ENCODE measurements at places on chromosomes 16 and 17. TPM values are rescaled to one million over a fixed set of nuclear protein-coding genes. Genes with fewer than 3 reads are reported as not detected.

- H3K4me3 ChIP-seq: no peak overlapping the region
- H3K27me3 ChIP-seq: no peaks in the 10 kb centered on the region
- no peak overlapping the region for H3K27ac ChIP-seq
- no peak for DNase-seq
- H3K36me3 ChIP-seq: no peaks in the 10 kb centered on the region
Observed at GRCh38 chr16:82231008-82231787, 61.2 kb upstream of the MPHOSPH6 start.

- no peak for DNase-seq
- no peaks in the 10 kb centered on the region for H3K4me1 ChIP-seq
- H3K27ac ChIP-seq: no peak overlapping the region
- no peak overlapping the region for H3K4me3 ChIP-seq
Observed at GRCh38 chr16:27595993-27596392, 46.0 kb downstream of the KATNIP start.

- no peak overlapping the region for H3K4me3 ChIP-seq
- peak overlapping the region; percentile 66 for H3K27ac ChIP-seq
- H3K36me3 ChIP-seq: no peaks in the 10 kb centered on the region
- H3K27me3 ChIP-seq: peaks cover 24% of the 10 kb centered on the region
Observed at GRCh38 chr17:4509923-4510617, 11.4 kb downstream of the SPNS2 start.

- H3K27me3 ChIP-seq: no peaks in the 10 kb centered on the region
- H3K4me1 ChIP-seq: peaks cover 22% of the 10 kb centered on the region
- DNase-seq: no peak
- H3K4me3 ChIP-seq: no peak overlapping the region
- H3K27ac ChIP-seq: no peak overlapping the region
Observed at GRCh38 chr16:70418274-70418992, 20.5 kb downstream of the ST3GAL2 start.

- H3K27me3 ChIP-seq: no peaks in the 10 kb centered on the region
- no peak overlapping the region for H3K27ac ChIP-seq
- no peaks in the 10 kb centered on the region for H3K36me3 ChIP-seq
- DNase-seq: no peak
- H3K4me1 ChIP-seq: no peaks in the 10 kb centered on the region
Observed at GRCh38 chr17:13321951-13322701, 279.6 kb downstream of the HS3ST3A1 start.

GRCh38 chr17:78322327-78322857, 37.5 kb downstream of the SOCS3 start:
- no peaks in the 10 kb centered on the region for H3K4me1 ChIP-seq
- H3K27ac ChIP-seq: peak overlapping the region; percentile 87
- H3K36me3 ChIP-seq: no peaks in the 10 kb centered on the region
- no peak overlapping the region for H3K4me3 ChIP-seq
- H3K27me3 ChIP-seq: no peaks in the 10 kb centered on the region

- H3K36me3 ChIP-seq: no peaks in the 10 kb centered on the region
- no peak overlapping the region for H3K4me3 ChIP-seq
- no peaks in the 10 kb centered on the region for H3K27me3 ChIP-seq
Observed at GRCh38 chr16:901149-901548, 69.6 kb downstream of the LMF1 start.

GRCh38 chr16:10325783-10326543, 59.9 kb upstream of the ATF7IP2 start:
- H3K27ac ChIP-seq: no peak overlapping the region
- H3K27me3 ChIP-seq: no peaks in the 10 kb centered on the region
- DNase-seq: no peak
- H3K36me3 ChIP-seq: no peaks in the 10 kb centered on the region

DNA sequence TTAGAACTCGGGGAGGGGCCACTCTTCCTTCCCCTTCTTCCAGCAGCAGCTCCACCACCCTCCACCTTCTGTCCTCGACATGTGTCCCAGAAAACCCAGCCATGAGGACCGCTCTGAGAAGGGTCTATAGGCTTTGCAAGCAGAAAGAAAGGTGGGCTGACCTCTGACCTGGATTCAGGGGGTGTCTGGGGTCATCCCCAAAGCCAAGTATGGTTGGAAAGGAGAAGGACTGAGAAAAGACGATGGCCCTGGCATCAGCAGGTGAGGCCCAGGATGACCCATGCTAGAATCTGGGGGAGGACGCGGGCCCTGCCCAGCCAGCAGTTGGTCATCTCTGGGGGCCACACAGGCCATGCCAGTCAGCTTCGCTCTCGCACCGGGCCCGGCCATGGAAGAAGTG, 6.1 kb upstream of the SMIM5 start:
- no peak overlapping the region for H3K4me3 ChIP-seq
- no peaks in the 10 kb centered on the region for H3K4me1 ChIP-seq
- H3K27me3 ChIP-seq: no peaks in the 10 kb centered on the region
- no peak overlapping the region for H3K27ac ChIP-seq
- no peak for DNase-seq

DNA sequence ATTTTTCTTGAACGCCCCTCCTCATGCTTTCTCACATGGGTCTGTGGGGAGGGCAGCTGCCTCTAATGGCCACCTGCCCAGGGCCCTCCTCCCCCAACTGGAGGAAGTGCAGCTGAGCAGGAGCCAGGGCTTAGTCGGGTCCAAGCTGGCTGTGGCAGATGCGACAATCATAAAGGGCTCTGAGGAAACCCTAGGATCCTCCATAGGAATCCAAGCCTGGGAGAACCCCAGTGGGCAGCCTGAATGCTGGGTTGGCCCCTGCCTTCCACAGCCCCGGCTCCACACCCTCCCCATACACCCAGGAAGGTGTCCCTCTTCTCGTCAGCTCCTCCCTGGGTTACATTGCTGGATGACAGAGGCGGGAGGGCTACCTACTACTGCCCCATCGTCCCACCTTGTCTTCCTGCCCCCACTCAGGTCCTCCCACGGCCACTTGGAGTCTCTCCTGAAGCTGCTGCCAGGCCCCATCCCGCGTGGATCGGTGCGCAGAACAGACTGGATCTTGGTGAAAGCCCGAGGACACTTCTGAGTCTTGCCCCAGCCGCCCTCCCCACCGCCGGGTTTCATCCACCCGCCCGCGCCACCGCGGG, 15.6 kb upstream of the CBFB start:
- no peak for DNase-seq
- peak overlapping the region; percentile 48 for H3K4me3 ChIP-seq
- no peaks in the 10 kb centered on the region for H3K27me3 ChIP-seq
- peak overlapping the region; percentile 31 for H3K27ac ChIP-seq
- H3K36me3 ChIP-seq: no peaks in the 10 kb centered on the region

- H3K27me3 ChIP-seq: no peaks in the 10 kb centered on the region
- no peak for DNase-seq
- H3K4me1 ChIP-seq: no peaks in the 10 kb centered on the region
- no peaks in the 10 kb centered on the region for H3K36me3 ChIP-seq
- H3K27ac ChIP-seq: no peak overlapping the region
- H3K4me3 ChIP-seq: no peak overlapping the region
Observed at GRCh38 chr17:79851461-79851817, 12.2 kb upstream of the CBX4 start.

DNA sequence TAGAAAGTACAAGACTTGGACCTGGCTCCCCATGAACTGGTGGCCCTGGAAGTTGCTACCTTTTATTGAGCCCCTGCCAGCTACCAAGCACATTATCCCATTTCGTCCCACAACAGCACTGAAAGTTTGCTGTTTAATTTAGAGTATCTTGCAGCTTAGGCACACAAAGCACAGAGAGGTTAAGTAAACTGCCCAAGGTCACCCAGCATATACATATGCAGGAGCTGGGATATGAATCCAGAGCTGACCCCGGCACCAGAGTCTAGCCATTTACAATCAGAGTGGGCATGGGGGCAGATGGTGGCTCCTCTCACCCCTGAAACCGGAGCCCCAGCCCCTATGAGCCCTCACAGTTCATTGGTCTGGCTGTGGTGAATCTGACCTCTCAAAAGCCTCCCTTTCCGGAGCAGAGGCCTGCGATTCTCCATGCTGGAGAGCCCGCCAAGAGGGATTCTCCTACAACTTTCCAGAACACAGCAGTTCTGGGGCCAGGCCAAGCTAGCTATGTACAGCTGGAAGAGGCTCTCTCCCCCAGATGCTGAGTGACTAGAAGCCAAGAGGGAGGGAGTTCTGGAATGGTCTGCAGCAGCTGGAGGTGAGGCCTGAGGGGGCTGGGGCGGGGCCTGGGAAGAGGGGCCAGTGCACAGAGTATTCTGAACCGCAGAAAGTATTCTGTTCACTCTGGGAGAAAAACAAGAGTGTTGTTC, 58.3 kb downstream of the SREBF1 start:
- H3K27ac ChIP-seq: peak overlapping the region; percentile 93
- DNase-seq: peak; percentile 96
- no peaks in the 10 kb centered on the region for H3K27me3 ChIP-seq
- no peaks in the 10 kb centered on the region for H3K36me3 ChIP-seq

DNA sequence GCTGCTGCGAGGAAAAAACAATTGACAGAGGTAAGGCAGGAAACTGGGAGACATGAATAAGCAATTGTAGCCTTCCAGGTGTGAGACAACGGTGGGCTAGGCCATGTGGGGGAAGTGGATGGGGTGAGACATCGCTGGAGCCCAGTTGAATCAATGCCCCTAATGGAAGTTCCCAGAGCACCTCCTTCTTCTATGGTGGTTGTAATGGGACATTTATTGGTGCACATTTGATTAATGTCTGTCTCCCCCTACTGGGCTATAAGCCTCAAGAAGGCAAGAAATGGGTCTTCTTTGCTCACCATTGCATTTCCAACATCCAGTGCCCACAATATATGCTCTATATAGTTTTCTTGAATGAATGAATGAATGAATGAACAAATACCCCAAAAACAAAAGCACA, 22.7 kb upstream of the CD300E start:
- H3K36me3 ChIP-seq: no peaks in the 10 kb centered on the region
- no peaks in the 10 kb centered on the region for H3K4me1 ChIP-seq
- no peak for DNase-seq
- no peak overlapping the region for H3K27ac ChIP-seq
- H3K27me3 ChIP-seq: no peaks in the 10 kb centered on the region
- no peak overlapping the region for H3K4me3 ChIP-seq

- H3K27me3 ChIP-seq: no peaks in the 10 kb centered on the region
- H3K36me3 ChIP-seq: no peaks in the 10 kb centered on the region
- DNase-seq: no peak
- H3K4me3 ChIP-seq: no peak overlapping the region
- no peak overlapping the region for H3K27ac ChIP-seq
Observed at GRCh38 chr16:65038100-65038499, 83.8 kb downstream of the CDH11 start.

- no peak for DNase-seq
- peaks cover 93% of the 10 kb centered on the region for H3K36me3 ChIP-seq
- H3K4me3 ChIP-seq: no peak overlapping the region
- H3K27ac ChIP-seq: no peak overlapping the region
- no peaks in the 10 kb centered on the region for H3K4me1 ChIP-seq
- no peaks in the 10 kb centered on the region for H3K27me3 ChIP-seq
Observed at GRCh38 chr16:8898660-8899318, 16.6 kb downstream of the LITAFD start.

DNA sequence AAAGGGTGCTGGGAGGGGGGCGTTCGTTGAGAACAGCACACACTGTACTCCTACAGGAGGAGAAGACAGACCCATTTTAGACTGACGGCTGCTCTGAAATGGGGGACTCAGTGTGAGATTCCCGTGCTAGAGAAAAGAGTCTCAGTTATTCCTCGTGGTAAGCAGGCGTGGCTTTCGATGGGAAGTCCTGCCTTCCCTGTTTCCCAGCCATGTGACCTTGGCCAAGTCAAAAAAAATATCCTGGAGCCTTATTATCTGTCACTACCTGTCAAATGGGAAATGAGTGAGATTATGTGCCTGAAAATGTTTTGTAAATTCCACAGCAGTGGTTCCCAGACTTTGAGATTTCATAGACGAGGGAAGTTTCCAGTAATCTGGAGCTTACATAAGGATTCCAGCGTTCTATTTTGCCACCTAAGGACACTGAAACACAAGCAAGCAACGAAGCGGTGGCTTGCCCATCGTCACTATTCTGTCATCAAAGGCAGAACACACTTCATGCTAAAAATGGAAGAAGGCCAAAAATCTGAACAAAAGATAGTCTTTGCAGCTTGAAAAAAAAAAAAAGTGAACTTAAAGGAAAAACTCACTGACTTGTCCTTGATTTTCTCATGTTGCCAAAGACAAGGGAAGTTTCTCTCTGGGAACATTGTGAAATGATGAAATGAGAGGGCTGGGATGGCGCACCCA, 253.4 kb upstream of the RPL38 start:
- no peaks in the 10 kb centered on the region for H3K36me3 ChIP-seq
- no peaks in the 10 kb centered on the region for H3K4me1 ChIP-seq
- H3K27me3 ChIP-seq: peaks cover 12% of the 10 kb centered on the region
- no peak for DNase-seq

GRCh38 chr16:84180519-84181140, 6.2 kb downstream of the TAF1C start:
- no peak for DNase-seq
- peaks cover 34% of the 10 kb centered on the region for H3K4me1 ChIP-seq
- H3K4me3 ChIP-seq: no peak overlapping the region
- no peaks in the 10 kb centered on the region for H3K27me3 ChIP-seq
- H3K36me3 ChIP-seq: peaks cover 63% of the 10 kb centered on the region

GRCh38 chr17:80561541-80562114, 17.0 kb downstream of the RPTOR start:
- H3K4me3 ChIP-seq: no peak overlapping the region
- DNase-seq: peak; percentile 40
- no peak overlapping the region for H3K27ac ChIP-seq
- H3K27me3 ChIP-seq: no peaks in the 10 kb centered on the region
- peaks cover 7% of the 10 kb centered on the region for H3K4me1 ChIP-seq

DNA sequence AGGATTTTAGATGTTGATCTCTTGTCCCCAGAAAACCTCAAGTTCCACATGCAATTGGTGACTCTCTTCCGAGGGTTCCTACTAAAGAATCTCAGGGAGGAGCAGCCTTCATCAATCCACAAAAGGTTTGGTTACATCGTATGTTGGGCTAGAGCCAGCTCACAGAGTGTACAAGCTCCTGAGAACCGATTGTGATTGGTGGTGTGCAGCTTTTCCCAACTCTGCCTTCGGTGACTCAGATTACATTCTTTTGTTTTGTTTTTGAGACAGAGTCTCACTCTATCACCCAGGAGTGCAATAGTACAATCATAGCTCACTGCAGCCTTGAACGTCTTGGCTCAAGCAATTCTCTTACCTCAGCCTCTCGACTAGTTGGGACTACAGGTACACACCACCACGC, 172.4 kb downstream of the PMP22 start:
- no peak overlapping the region for H3K27ac ChIP-seq
- no peaks in the 10 kb centered on the region for H3K27me3 ChIP-seq
- no peaks in the 10 kb centered on the region for H3K4me1 ChIP-seq

Gene PABPN1L
- total RNA-seq: not detected

Gene IL21R
- 0.27 TPM for total RNA-seq

Gene MYO1D
- total RNA-seq: 6.2 TPM

Gene KCNJ18
- total RNA-seq: not detected

Gene MC1R
- 4.2 TPM for total RNA-seq

Gene SEZ6
- total RNA-seq: 0.41 TPM

Gene CHD9NB
- total RNA-seq: not detected

Gene MILR1
- 1.8 TPM for total RNA-seq

Gene MMP25
- total RNA-seq: not detected
